ENCODE measurements at places on chromosomes 5 and 9. TPM values are rescaled to one million over a fixed set of nuclear protein-coding genes. Genes with fewer than 3 reads are reported as not detected.

STKLD1 gene
- not detected for total RNA-seq

PCDHGA5 gene
- total RNA-seq: 8.6 TPM

SYK gene
- 12.0 TPM for total RNA-seq

TPM2 gene
- total RNA-seq: 460 TPM

CDHR2 gene
- not detected for total RNA-seq

ESM1 gene
- not detected for total RNA-seq

NR5A1 gene
- 1.2 TPM for total RNA-seq

HCN1 gene
- total RNA-seq: not detected

IL13 gene
- total RNA-seq: not detected

WNT8A gene
- total RNA-seq: not detected

CCDC180 gene
- 7.6 TPM for total RNA-seq

STK32A gene
- total RNA-seq: 1.5 TPM

ADAMTS2 gene
- 17.4 TPM for total RNA-seq

PCDHA7 gene
- 0.49 TPM for total RNA-seq

GBGT1 gene
- total RNA-seq: 27.0 TPM

FAM78A gene
- total RNA-seq: 2.5 TPM
